Stimulated activated CD4-positive, alpha-beta T cell treated with anti-CD3 and anti-CD28 coated beads, Interleukin-1b, Interleukin-23, amount 100 ng/mL, for 4 hours (primary cell): ENCODE measurements at places on chromosomes 13 and 19.

- DNase-seq = no peak
Observed at GRCh38 chr13:39483326-39483725, 119.7 kb downstream of the LHFPL6 start.

GRCh38 chr19:16268676-16269319 is 55.8 kb upstream of the KLF2 start:
- peak; percentile 51 for DNase-seq

- DNase-seq = no peak
Observed at GRCh38 chr13:84737661-84738060, 855.4 kb upstream of the SLITRK1 start.

- no peak for DNase-seq
Observed at GRCh38 chr13:104267206-104267811, 1201.1 kb upstream of the SLC10A2 start.

- no peak for DNase-seq
Observed at GRCh38 chr13:20156702-20157101, 4.2 kb downstream of the GJA3 start.

GRCh38 chr13:104595511-104595910 is 1529.3 kb upstream of the SLC10A2 start:
- DNase-seq = no peak

DNA sequence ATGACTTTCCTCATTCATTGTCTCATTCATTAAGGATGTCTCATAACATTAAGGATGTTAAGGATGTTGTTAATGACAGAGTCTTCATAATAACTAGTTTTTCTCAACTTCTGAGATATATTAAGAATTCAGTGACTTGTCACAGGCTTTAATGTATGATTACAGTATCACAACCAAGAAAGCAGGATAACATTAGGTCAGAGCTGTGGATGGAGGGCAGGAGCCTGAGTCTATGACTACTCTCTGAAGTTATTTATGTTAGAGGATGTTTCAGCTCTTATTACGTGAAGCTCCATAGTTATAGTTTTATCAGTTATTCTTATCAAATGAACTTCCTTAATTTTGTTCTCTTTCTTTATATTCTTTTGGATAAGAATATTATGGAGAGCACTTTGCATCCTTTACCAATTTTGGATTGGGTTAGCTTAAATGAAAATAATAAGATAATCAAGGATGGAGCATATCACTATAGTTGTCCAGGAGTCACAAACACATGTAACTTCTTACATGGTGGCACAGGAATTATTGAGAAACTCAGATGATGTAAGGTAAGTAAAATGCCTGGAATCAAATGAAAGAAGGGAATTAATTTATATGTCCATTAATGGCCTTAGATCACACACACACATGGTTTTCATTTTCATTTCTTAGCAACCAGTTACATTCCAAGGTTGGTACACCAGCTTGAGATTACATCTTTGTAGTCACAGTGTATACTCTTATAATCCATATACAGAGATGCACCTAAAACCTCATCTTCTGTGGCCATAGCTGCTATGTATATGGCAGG is 57.0 kb downstream of the SLC10A2 start:
- DNase-seq = no peak

DNA sequence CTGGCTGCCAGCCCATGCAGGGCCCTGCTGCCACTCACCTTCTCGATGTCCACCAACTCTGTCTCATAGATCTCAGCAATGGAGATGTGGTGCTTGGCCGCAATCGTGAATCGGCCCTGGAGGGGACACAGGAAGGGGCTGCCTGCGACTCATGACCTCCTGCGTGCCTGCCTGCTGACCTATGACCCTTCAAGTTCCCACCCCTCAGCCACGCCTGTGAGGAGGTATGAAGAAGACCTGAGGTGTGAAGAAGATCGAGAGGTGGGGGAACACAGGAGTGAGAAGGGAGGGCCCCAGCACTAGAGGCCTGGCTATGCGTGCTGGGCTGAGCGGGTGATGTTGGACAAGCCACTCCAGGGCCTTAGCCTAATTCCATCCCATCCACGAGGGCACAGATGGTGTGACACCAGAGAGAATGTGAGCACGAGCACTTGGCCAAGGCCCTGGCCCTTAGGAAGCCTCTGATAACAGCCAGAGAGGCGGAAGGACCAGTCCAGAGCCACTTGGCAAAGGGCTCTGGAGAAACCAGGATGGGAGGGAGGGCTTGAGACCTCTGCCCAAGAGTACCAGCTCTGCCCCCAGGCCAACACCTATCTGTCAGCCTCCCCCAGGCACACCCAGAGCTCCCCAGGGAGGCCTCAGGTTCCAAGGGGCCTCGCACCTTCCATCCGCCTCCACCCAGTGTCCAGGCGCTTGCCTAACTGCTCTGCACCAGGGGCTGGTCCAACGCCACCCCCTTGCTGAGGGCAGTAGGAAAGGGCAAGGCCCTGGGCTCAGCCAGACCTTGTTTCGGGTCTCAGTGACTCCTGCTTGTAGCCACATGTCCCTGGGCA is 9.6 kb upstream of the KPTN start:
- no peak for DNase-seq
